Activated CD8-positive, alpha-beta T cell treated with anti-CD3 and anti-CD28 coated beads for 36 hours (primary cell): ENCODE measurements at places on chromosomes 3 and 15. TPM values are rescaled to one million over a fixed set of nuclear protein-coding genes. Genes with fewer than 3 reads are reported as not detected.

DNA sequence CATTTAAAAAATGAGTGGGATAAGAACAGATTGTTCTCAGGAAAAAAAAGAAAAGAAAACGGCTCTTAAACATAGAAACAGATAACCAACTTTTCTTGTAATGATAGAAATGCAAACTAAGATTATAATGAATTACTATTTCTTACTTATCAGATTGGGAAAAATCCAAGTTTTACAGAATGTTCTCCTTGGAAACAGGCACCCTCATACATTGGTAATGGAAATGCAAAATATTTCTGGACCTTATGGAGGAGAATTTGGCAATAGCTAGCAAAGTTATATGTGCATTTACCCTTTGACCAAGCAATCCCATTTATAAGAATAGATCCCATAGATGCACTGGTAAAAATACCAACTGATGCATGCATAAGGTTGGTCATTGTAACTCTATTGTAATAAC is 3.7 kb upstream of the ANKDD1A start:
- no peak for DNase-seq

GRCh38 chr15:88882785-88883184 is 12.6 kb downstream of the HAPLN3 start:
- no peak for DNase-seq

GRCh38 chr3:128271536-128272332 is 118.5 kb downstream of the EEFSEC start:
- DNase-seq = no peak

DNA sequence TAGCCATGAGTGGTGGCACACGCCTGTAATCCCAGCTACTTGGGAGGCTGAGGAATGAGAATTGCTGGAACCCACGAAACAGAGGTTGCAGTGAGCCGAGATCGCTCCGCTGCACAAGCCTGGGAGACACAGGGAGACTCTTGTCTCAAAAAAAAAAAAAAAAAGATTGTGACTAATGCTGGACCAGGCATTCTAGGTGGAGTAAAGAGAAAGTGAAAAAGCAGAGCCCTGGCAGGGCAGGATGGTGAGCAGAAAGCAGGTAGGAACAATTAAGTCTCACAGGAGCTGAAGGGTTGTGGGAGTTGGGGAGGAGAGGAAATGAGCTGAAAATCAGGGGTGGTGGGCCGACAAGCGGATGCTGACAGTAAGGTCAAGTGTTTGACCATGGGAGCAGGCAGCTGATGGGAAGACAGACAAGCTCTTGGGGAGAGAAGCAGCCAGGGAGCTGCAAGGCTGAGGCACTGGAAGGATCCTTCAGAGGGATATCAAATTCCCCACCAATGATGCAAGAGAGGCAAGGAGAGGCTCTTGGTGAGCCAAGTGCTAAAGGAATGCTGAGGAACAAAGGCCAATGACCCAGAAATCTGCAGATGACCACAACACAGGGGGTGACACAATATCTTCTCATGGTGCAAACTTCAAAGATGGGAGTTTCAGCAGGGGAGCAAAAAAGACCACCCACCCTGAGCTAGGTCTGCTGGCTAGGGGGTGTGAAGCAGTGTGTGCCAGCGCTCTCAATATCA is 251.1 kb downstream of the ULK4 start:
- no peak for DNase-seq

DNA sequence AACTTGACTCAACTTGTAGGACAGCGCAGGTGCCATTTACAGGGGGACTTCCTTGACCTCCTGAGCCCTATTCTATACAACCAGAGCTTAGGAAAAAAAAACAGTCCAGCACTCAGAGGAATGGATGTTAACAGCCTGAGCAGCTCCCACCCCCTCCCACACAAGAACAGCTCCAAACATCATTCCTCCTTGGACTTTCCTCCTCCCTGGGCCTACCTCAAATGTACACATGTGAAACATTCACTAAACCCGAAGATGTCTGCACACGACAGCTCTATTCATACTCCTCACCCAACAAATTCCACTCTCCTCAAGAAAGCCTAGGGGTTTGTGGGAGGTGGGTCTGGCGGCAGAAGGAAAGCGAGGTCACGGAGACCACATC is 503 bp upstream of the ATRIP start:
- no peak for DNase-seq

- DNase-seq = peak; percentile 23
These were observed 382.5 kb upstream of the TPRG1 start for GRCh38 chr3:188789251-188789650.

DNA sequence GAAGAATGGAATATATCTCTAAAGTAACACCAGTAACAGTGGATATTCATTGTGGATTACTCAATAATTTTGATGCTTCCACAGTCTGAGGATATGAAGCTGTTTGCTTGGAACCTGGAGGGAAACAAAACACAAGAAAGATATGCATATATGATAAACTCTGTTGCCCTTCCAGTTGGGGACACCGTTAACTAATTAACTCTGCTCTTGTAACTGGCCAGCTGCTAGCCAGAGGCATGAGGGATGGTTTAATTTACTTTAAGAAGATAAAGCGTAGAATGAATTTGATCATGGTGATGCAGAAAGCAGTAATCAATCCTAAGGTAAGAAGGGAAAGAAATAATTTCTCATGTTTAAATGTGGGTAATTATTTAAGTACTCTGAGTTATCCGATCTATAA is 442.6 kb downstream of the NAALADL2 start:
- no peak for DNase-seq

DNA sequence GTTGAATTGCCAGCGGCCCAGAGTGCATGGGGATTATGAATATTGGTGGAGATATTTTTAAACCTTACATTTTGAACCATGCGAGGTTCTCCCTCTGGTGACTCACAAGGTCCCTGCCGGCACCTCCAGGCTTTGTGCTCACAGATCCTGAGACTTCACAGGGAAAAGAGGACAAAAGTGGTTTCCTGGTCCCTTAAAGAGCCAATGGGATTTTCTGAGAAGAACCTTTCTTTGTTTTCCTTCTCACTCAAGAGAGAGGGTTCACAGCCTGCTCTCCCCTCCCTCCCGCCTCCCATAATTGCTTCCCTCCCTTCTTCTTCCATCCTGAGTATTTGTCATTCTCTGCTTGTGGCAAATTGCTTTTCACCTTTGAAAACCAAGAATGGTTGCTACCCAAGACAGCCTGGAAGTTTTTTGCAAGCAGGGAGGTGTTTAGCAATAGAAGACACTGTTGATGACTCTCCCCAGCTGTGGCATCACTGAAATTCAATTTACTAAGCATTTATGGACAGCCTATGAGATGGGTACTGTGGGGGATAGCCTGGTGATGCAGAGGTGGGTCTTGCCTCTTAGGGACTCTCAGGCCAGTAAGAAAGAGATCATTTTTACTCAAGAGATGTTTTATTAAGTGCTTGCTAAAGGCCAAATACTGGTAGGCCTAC is 76.6 kb downstream of the CPN2 start:
- DNase-seq = no peak

DNA sequence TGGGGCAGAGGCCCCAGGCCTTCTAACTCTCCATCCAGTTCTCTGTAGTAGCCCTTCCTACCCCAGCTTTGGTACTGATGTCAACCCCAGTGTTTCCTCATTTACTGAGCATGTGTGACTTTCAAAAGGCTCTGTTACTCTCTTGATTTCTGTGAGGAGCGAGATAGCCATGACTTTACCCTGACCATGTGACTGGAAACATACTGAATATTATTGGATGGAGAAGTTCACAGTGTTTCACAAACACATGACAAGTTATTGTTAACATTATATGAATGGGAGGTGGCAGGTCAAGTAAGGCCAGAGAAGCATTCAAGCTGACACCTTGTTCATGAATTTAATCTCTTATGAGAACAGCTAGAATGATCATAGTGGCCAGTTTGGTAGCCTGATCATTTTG is 53.7 kb downstream of the MAGI1 start:
- no peak for DNase-seq

GRCh38 chr3:114213627-114214541 is 23.5 kb downstream of the ZNF80 start:
- peak; percentile 88 for DNase-seq

DNA sequence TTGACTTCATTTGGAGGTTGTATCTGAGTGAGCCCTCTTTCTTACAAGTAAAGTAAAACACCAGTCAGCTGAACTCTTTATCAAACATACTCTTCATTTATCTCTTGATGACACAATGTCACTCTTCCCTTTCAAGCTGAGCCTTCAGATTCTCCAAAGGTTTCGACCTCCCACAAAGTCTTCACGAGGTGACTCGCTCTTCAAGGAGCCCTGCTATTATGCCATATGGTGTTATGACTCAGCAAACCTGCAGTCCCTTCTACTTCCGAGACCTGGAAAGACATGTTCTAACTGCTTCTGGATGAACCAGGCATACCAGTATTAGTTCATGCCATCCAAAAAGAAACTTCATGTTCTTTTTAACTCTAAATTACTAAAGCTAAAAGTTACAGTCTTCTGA is 23.1 kb downstream of the AADAC start:
- DNase-seq = no peak

DNA sequence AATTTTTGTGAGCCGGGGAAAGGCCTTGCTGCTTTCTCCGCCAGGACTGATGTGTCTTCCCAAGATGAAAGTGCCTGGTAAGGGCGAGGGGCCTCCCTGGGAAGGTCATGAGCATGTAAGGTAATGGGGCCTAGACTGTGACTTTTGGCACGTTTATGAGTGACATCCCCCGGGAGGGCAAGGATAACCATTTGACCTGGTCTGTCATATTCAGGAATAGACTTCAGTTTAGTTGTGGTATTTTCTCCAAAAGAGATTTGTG is 631 bp upstream of the CNBP start:
- DNase-seq = peak; percentile 46

GRCh38 chr15:46301291-46301690 is 666.5 kb downstream of the SQOR start:
- no peak for DNase-seq

DNA sequence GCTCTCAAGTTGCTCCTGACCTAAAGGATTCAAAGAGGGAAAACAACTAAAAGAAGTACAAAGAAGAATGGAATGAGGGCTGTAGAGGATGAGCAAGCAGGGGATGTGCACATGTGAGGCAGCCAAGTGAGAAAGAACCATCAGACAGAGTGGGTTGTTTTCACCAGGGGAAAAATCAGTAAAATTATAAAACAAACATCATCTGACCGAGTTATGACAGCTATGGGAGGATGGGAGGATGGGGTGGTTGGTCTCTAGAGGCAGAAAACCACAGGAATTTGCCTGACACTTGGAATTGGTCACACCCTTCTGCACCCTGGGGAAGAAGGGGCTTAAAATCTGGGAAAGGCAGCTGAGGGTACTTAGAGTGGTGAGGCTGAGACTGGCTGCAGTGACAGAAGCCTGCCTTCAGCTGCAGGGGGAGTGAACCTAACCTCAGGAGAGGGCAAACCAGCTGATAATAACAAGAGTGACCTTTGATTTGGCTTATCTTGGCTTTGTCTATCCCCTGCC is 10.1 kb downstream of the ARHGAP31 start:
- no peak for DNase-seq

GRCh38 chr15:81087066-81087465 is 47.0 kb upstream of the CFAP161 start:
- no peak for DNase-seq

GRCh38 chr3:143536817-143537535 is 311.3 kb downstream of the SLC9A9 start:
- DNase-seq = no peak

DNA sequence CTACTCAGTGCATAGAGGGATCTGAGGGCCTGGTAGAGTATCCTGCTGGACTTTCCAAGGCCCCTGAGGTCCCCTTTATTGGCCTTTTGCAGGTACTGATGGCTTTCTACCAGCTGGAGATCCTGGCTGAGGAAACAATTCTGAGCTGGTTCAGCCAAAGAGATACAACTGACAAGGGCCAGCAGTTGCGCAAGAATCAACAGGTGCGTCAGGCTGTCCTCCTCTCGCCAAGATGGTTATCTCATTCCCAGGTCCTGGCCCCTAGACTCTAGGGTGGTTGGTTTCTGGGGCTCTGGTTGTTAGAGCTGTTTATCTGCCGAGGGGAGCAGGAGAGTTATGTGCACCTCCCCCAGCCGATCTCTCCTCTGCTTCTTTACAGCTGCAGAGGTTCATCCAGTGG is 9.3 kb downstream of the EIF2B5 start:
- no peak for DNase-seq

DNA sequence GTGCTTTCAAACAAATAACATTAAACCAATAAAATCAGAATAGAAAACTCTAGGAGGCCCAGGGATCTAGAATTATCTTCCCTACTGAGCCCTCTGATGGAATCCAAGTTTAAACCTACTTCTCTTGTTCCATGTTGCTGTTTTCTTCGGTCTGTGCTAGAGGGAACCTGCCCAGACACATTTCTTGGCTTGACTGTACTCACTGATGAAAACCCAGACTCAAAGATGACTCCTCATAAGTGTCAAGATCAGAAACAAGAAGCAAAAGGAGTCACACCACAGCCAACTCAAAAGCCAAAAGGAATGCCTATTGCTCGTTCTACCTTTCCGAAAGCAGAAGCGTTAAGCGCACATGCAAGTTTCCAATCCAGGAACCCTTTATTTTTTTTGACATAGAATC is 31.6 kb downstream of the SCAP start:
- DNase-seq = no peak

DNA sequence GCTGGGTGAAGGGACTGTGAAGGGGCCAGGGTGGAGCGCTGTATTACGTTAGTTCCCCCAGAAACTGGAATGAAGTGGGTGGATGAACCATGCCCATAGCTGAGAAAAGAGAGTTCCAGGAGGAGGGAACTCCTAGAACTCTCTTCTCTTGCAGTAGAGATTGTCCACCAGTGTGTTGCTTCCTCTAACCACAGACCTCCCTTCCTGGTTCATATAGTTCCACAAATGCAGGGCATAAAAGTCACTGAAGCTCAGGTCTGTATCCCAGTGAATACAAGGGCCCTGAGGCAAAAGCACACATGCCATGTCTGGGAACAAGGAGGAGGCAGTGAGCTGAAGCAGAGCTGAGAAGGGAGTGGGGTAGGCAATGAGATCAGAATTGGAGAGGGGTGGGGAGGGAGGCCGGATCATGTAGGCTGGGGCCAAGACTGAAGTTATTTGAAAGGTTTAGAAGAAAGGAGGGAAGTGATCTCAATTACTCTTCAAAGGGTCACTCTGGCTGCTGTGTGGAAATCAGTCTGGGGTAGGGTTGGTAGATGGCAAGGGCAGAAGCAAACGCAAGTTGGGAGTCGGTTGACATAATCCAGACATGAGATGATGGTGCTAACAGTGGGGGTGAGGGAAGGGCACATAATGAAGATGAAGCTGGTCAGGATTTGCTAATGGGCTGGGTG is 6.5 kb downstream of the A4GNT start:
- no peak for DNase-seq

TMC3 gene
- total RNA-seq = not detected

MRPL47 gene
- 62.4 TPM for total RNA-seq

REC114 gene
- total RNA-seq = not detected

PIERCE2 gene
- total RNA-seq = not detected

PCBP4 gene
- total RNA-seq = 8.4 TPM

PRSS50 gene
- not detected for total RNA-seq

SPTBN5 gene
- total RNA-seq = 0.14 TPM

MFAP1 gene
- total RNA-seq = 39.8 TPM
